ENCODE measurements at places on chromosomes 4 and X. TPM values are rescaled to one million over a fixed set of nuclear protein-coding genes. Genes with fewer than 3 reads are reported as not detected.

DNA sequence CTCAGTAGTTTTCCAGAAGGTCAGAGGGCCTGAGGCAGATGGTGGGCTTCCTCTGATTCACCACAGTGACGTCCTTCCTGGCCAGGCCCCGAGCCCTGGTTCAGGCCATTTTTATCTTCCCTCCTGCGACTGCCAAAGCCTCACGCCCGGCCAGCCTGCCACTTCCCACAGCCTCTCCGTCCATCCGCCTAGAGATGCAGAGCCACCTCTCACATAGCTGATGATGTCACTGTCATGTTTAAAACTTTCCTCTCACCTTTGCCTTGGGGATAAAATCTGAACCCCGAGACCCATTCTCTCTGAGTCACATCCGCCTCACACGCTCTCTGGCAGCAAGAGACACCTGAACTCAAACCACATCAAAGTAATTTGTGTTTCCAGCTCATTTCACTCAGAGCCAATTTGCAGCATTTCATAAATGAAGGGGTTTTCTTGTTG lies 175.3 kb downstream of the QDPR start:
- no peak for DNase-seq

KLHL5 gene
- 49.4 TPM for total RNA-seq

FGFBP1 gene
- not detected for total RNA-seq

- no peak for DNase-seq
These were observed 22.3 kb downstream of the MORF4L2 start for GRCh38 chrX:103663981-103664762.

DUX4 gene
- total RNA-seq: not detected

DNA sequence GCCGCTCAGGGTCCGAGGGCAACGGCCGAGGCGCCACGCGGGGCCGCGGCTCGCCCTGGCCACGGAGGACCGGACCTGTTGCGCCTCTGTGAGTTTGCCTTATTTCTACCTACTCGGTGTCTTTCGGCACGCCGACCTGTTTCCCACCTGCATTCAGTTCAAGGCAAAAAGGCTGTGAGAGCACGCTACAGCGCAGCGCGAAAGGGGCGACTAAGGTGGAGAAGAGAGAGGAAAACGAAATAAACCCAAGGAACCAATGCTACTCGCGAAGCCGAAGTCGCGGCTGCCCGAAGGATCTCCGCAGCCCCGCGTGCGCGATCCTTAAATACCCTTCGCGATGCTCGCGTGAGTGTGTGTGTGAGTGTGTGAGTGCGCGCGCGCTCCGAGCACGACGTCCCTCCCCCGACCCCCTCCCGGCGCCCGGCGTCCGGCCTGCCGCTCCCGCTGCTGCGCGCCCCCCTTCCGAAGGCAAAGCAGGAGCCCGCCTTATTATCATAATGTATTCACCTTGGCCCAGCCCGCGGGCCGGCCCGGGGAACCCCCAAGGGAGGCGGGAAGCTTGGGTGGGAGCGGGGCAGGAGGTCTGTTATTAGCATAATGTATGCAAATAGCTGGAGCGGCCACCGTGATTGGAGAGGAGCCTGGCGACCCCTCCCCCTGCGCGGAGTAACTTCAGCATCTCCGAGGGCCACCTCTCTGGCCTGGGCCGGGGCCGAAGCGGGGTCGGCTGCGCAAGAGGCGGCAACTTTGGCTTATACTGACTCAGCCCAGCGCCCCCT lies at the start of gene COL25A1:
TSS of gene COL25A1 (minus strand) at position 298 of the 779 bp plus-strand sequence.
- peak; percentile 53 for DNase-seq

ZNF182 gene
- 1.6 TPM for total RNA-seq

- peak; percentile 95 for DNase-seq
These were observed 15.4 kb downstream of the IGFBP7 start for GRCh38 chr4:57094832-57095223.

GRCh38 chr4:56764775-56765174 lies 56.7 kb downstream of the SPINK2 start:
- peak; percentile 71 for DNase-seq

DNA sequence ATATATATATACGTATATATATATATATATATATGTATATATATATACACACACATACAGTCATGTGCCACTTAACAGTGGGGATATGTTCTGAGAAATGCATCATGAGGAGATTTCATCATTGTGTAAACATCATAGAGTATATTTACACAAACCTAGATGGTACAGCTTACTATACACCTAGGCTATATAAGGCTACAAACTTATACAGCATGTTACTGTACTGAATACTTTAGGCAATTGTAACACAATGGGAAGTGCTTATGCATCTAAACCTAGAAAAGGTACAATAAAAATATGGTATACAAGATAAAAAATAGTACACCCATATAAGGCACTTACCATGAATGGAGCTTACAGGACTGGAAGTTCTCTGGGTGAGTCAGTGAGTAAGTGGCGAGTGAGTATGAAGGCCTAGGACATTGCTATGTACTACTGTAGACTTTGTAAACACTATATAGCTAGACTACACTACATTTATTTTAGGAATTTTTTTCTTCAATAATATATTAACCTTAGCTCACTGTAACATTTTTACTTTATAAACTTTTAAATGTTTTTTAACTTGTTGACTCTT lies 13.2 kb upstream of the CCSER1 start:
- DNase-seq: no peak

TMEM154 gene
- total RNA-seq: 17.2 TPM

TIMM17B gene
- total RNA-seq: 26.7 TPM

- DNase-seq: no peak
These were observed 451.5 kb upstream of the FAM241A start for GRCh38 chr4:111693758-111694157.

DNA sequence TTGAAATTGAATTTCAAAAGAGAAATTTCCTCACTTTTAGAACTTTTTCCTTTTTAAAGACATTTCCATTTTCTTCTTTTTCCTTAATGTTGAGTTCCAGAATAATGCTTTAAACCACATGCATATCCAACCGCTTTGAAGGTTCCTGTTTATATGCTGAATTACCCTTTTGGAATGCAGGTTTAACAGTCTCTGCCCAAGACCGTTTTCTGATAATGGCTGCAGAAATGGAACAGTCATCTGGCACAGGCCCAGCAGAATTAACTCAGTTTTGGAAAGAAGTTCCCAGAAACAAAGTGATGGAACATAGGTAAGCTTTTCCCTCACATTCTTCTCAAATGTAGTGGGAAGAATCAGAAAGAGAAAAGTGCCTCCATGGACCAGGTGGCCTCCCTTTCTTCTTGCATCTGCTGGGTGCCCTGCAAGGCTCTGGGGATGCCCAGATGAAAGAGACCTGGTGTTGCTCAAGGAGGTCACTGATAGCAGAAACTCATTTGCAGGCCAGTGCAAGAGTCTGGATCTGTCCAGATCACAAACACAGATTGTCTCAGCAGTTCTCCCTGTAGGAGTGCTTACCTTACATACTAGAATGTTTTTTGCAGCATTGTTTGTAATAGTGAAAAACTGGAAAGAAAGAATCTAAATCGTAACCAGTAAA lies 42.9 kb downstream of the MOSPD2 start:
- DNase-seq: peak; percentile 76

- DNase-seq: peak; percentile 50
These were observed 55.5 kb upstream of the MAGED1 start for GRCh38 chrX:51837921-51838320.

- no peak for DNase-seq
These were observed 38.1 kb upstream of the PDE5A start for GRCh38 chr4:119666653-119667091.

GRCh38 chr4:69617083-69617694 lies 22.3 kb downstream of the UGT2A2 start:
- peak; percentile 55 for DNase-seq

GRCh38 chr4:140707325-140707724 lies 48.9 kb downstream of the TBC1D9 start:
- DNase-seq: no peak

DNA sequence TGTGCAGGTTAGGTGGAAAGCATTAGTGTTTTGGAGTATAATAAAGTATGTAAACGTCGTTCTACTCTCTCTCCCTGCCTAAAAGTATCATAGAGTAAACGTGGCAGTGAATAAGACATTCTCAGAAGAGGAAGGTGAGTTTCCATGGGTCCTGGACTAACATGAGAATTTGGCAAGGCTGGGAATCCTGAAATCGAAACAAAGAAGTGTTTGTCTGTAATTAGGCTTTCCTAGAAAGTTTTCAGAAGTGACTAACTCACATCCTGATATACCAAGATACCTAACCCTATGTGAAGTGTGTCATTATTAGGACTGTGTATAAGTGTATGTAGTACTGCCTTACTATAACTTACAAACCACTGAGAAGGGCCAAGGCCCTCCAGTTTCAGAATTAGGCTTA lies 50.7 kb upstream of the MAOA start:
- DNase-seq: no peak

KIAA0232 gene
- total RNA-seq: 20.6 TPM

GRCh38 chrX:67619253-67619652 lies 75.4 kb downstream of the AR start:
- DNase-seq: peak; percentile 84

DNA sequence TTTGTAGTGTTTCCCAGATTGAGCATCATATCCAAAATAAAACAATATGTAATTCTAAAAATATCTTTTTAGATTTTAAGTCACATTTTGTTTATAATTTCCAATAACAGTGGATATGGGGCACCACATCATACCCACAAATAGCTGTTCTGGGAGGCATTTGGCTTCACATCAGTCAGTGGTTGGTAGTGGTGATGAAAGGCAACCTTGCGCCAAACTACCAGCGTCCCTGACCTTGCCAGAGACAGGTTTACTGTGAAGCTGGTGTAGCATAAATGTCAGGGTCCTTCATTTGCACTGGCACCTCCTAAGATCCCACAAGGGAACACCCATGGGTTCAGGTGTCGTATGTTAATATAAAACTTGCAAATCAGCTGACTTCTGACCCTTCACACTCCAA lies 222.2 kb downstream of the DCTD start:
- DNase-seq: no peak

- DNase-seq: no peak
These were observed 16.5 kb downstream of the UVSSA start for GRCh38 chr4:1363513-1363912.

GRCh38 chrX:703866-704265 lies 73.3 kb downstream of the SHOX start:
- DNase-seq: peak; percentile 4

DNA sequence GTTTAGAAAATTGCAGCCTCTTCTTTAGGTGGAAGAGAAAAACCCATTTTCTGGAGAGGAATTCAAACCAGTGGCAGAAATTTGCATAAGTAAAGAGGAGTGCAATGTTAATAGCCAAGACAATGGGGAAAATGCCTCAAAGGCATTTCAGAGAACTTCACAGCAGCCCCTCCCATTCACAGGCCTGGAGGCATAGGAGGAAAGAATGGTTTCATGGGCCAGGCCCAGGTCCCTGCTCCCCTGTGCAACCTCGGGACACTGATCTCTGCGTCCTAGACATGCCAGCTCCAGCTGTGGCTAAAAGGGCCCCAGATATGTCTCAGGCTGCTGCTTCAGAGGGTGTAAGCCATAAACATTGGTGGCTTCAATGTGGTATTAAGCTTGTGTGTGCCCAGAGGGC lies 161.8 kb upstream of the CENPE start:
- DNase-seq: no peak

- DNase-seq: no peak
These were observed 1.7 kb downstream of the TMEM131L start for GRCh38 chr4:153467897-153468262.

GRCh38 chrX:128929271-128930057 lies 593.8 kb downstream of the SMARCA1 start:
- no peak for DNase-seq

- DNase-seq: peak; percentile 67
These were observed 85.5 kb downstream of the BCOR start for GRCh38 chrX:40012039-40012867.

GRCh38 chr4:76058302-76058701 lies 16.2 kb upstream of the ART3 start:
- DNase-seq: no peak

GRCh38 chrX:71540801-71541200 lies 7.9 kb downstream of the OGT start:
- no peak for DNase-seq

- peak; percentile 59 for DNase-seq
These were observed 15.0 kb upstream of the MTNR1A start for GRCh38 chr4:186570193-186570996.

GRCh38 chr4:33062155-33062806 lies 2342.1 kb downstream of the PCDH7 start:
- no peak for DNase-seq

FAM241A gene
- total RNA-seq: 4.2 TPM

WAS gene
- not detected for total RNA-seq

NKX6-1 gene
- total RNA-seq: not detected
